Metanephros (tissue), 2 donors: ENCODE measurements at places on chromosomes 16 and 17. TPM values are rescaled to one million over a fixed set of nuclear protein-coding genes. Genes with fewer than 3 reads are reported as not detected.

The AIPL1 gene
- total RNA-seq: not detected

The MPP2 gene
- 4.6 TPM for total RNA-seq

The CLEC3A gene
- total RNA-seq: not detected

The KRT25 gene
- total RNA-seq: not detected

The SLC2A4 gene
- total RNA-seq: 19.6 TPM

The MGAT5B gene
- total RNA-seq: 1.5 TPM

The TP53TG3C gene
- not detected for total RNA-seq

The CHST5 gene
- 0.58 TPM for total RNA-seq

The MTSS2 gene
- 37.1 TPM for total RNA-seq

The MAPT gene
- 8.3 TPM for total RNA-seq

The C17orf78 gene
- not detected for total RNA-seq

The SHPK gene
- total RNA-seq: 22.8 TPM

The GJC1 gene
- total RNA-seq: 21.6 TPM

The KLHL36 gene
- 59.6 TPM for total RNA-seq

The PPY gene
- not detected for total RNA-seq

The CLDN6 gene
- 7.6 TPM for total RNA-seq

The RHBDF2 gene
- 12.9 TPM for total RNA-seq

The CDH16 gene
- 479 TPM for total RNA-seq

The OR4D1 gene
- total RNA-seq: not detected

The FBXO39 gene
- total RNA-seq: not detected

The CHST6 gene
- 1.1 TPM for total RNA-seq

The STAC2 gene
- 0.93 TPM for total RNA-seq

The ESRP2 gene
- total RNA-seq: 16.1 TPM

The KLHL10 gene
- total RNA-seq: 0.12 TPM

The TBC1D3I gene
- 1.5 TPM for total RNA-seq

The PIRT gene
- not detected for total RNA-seq

The ZP2 gene
- not detected for total RNA-seq

The HBM gene
- 135 TPM for total RNA-seq

The HP gene
- total RNA-seq: 4.3 TPM

The RAB34 gene
- 110 TPM for total RNA-seq

The SLC43A2 gene
- 42.3 TPM for total RNA-seq

The GUCY2D gene
- total RNA-seq: 0.23 TPM

The WNT9B gene
- total RNA-seq: 53.8 TPM

The PRAC2 gene
- not detected for total RNA-seq

The CCL8 gene
- 0.64 TPM for total RNA-seq
